ENCODE measurements at places on chromosomes 13 and 19. TPM values are rescaled to one million over a fixed set of nuclear protein-coding genes. Genes with fewer than 3 reads are reported as not detected.
A peak's percentile ranks its signal among the peaks of the same experiment; 100 is the strongest.

GRCh38 chr13:24007979-24008620 lies 110.8 kb upstream of the C1QTNF9B start:
- DNase-seq = no peak

DNA sequence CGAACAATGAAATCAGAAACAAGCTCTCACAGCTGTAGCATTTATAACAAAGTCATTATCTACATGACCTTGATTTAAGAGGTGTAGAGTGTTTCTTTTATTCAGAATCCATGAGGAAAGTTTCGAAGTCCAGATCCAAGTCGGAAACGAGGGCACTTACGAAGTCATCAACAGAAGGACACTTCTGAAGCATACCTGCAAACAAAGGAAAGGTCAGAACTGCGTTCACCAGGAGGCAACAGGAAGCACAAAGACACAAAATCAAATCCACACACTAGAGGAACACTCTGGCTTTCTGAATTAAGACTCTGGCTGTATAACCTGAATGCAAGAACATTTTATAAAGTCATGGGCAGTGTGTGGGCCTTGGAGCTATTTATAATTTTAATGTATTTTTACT lies 158.9 kb downstream of the MIPEP start:
- no peak for DNase-seq

GRCh38 chr13:40215747-40216146 lies 450.7 kb downstream of the FOXO1 start:
- DNase-seq = no peak

DNA sequence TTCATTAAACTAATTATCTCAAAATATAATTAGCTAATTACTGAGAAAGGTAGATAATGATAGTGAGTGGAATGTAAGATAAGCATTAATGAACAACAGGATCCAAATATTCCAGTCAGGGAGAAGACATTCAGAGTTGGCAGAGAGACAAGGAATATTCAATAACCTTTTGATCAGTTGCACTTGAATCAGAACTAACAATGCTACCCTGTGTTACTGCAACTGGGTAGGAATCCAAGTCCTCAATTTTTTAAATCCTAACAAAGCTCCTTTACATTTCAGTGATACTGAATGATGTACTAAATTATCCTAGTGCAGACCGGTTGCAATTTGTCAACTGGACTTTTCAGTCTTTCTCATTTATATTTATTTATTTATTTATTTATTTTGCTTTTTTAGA lies 107.1 kb upstream of the MIR17HG start:
- no peak for DNase-seq

Gene FFAR3
- not detected for total RNA-seq

GRCh38 chr13:96632536-96633320 lies 361.5 kb downstream of the OXGR1 start:
- DNase-seq = no peak

- DNase-seq = no peak
Observed at GRCh38 chr13:26378116-26378515, 124.2 kb downstream of the CDK8 start.

GRCh38 chr13:47478985-47479384 lies 522.1 kb downstream of the SUCLA2 start:
- DNase-seq = no peak

DNA sequence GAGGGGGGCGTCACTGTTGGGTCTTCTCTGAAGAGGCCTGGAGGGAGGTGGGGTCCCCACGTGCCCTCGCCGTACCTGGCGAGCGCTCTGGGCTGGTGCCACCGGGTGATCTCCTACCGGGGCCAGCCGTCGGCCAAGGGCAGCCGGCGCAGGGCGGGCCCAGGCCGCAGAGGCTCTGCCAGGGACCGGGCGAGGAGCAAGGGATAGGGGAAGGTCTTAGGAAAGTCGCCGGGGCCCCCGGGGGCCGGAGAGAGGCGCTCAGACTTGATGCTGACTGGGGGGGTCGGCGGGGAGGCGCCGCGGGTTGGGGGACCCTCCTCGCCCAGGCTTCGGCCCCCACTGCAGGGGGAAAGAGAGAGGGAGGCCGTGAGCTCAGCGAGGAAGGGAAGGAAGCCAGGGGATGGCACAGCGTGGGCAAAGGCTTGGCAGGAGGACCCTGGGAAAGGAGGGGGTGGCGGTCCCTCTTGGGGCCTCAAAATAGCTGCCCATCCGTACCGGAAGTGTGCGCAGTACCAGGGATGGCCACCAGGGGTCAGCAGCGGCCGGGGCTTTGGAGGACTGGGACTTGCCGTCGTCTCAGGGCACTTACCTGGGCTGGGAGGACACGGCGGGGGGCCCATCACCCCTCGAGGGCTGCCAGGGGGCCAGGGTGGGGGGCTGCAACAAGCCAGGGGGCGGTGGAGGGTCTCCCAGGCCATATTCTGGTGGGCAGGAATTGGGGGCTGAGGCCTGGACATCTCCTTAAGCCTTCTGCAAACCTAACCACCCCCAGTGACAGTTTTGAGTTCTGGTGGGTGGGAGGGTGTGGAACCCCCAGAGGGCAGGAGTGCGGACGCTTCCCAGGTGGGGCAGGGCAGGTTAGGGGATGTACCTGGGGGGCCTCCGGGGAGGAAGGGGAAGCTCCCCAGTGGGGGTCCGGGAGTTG lies 7.7 kb upstream of the TMEM161A start:
- peak; percentile 45 for DNase-seq

Gene ZNF549
- 5.9 TPM for total RNA-seq

GRCh38 chr19:31168106-31168625 lies 181.1 kb downstream of the TSHZ3 start:
- no peak for DNase-seq

DNA sequence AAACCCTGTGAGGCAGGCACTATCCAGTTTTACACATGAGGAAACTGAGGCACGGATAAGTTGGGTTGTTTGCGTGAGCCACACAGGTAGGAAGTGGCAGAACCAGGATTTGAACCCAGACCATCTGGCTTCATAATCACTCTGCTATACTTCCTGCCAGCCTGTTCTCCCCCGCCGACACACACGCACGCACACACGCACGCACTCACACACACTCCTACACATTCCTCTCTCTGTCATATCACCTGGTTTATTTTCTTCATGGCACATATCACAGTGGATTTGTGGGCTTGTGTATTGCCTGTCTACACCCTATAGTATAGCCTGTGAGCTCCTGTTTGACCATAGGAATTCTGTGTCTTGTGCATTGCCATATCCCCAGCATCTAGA lies 140.0 kb downstream of the SIPA1L3 start:
- DNase-seq = no peak

GRCh38 chr13:79749566-79749965 lies 268.6 kb downstream of the NDFIP2 start:
- no peak for DNase-seq

- DNase-seq = no peak
Observed at GRCh38 chr13:73618275-73618865, 515.8 kb downstream of the KLF12 start.

DNA sequence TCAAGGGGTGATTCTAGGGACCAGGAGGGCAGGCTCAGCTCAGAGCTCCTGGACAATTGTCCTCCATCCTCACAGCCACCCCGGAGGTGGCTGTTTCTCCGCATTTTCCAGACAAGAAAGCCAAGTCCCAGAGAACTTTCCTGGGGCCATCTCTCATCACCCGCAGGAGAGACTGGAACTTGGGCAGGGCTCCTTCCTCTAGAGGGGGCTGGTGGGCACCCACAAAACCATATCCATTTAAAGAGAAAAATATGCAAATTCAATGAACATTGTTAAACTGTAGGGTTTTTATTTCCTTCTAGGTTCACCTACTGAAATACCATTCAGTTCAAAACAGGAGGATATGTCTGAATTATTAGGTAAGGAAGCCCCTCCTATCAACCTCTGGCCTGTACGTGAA lies 16.6 kb downstream of the SPACA7 start:
- no peak for DNase-seq

- no peak for DNase-seq
Observed at GRCh38 chr19:49117677-49118564, 1.0 kb downstream of the C19orf73 start.

- DNase-seq = peak; percentile 16
Observed at GRCh38 chr13:43663474-43664090, 123.2 kb downstream of the ENOX1 start.

DNA sequence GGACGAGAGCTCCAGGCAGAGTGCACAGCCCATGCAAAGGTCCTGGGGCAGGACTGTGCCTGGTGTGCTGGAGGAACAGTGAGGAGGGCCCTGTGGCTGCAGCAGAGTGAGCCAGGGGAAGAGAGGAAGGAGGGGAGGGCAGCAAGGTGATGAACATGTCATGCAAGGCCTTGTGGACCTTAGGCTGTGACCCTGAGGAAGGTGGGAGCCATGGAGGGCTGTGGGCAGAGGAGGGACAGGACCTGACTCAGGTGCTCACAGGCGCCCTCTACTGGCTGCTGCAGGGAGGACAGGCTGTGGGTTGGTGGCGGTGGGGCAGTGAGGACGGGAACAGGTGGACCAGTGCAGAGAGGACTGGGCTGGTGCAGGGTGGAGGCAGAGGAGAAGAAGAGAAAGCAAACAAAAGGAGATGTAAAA lies 170.3 kb downstream of the PTPRS start:
- peak; percentile 17 for DNase-seq

Gene ZNF534
- not detected for total RNA-seq

DNA sequence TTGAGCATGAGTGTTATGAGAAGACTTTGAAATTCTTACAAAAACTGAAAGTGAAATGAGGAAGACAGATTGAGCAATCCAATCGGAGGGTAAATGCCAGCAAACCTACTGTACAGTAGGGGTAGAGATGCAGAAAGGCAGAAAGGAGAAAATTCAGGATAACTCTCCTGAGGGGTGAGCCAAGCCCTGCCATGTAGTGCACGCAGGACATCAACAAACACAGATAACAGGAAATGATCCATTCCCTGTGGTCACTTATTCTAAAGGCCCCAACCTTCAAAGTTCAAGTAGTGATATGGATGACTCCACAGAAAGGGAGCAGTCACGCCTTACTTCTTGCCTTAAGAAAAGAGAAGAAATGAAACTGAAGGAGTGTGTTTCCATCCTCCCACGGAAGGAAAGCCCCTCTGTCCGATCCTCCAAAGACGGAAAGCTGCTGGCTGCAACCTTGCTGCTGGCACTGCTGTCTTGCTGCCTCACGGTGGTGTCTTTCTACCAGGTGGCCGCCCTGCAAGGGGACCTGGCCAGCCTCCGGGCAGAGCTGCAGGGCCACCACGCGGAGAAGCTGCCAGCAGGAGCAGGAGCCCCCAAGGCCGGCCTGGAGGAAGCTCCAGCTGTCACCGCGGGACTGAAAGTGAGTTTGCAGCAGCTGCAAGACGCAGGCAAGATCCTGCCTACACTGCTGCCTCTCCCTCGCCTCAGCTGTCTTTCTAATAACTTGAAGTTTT lies at the start of gene TNFSF13B:
TSS of gene TNFSF13B (plus strand) at position 118 of the 728 bp plus-strand sequence. CDS start at position 296, 178 bp downstream.
- DNase-seq = peak; percentile 79

GRCh38 chr13:38363219-38363618 lies 13.6 kb downstream of the UFM1 start:
- no peak for DNase-seq

GRCh38 chr19:49761625-49762311 lies 1.3 kb downstream of the TSKS start:
- peak; percentile 26 for DNase-seq

DNA sequence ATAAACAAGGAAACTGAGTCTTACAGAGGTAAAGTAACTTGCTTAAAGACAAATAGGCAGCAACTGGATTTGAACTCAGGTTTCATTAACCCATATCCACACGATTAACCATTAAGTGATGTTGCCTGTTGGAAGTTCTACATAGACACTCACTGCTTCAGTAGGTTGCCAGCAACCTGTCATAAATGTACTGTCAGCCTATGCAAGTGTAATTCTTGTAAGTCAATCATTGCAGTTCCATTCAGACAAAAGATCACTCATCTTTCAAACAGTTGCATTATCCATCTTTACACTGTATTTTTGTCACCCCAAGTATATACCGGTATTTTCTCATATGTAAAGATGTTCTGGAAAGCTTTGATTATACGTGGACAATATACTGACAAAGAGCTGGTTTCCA lies 676.9 kb upstream of the PCDH20 start:
- no peak for DNase-seq

GRCh38 chr13:80033286-80033685 lies 307.6 kb downstream of the SPRY2 start:
- peak; percentile 90 for DNase-seq

DNA sequence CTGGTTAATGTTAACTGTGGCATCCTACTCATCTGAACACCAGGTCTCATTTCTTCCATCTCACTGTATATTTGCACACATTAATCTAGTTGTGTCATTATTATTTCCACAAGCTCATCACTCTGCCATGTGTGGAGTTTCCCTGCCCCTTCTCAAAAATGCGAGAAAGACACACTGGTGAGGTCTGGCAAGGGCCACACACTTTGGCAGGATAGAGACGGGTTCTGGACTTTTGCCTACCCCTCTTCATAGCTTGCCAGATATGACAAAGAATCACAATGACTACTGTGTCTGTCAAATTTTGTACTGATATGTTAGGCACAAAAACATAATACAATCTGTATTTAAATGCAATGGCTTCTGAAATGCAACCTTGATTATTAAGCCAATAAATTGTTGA lies 12.9 kb downstream of the GPR12 start:
- DNase-seq = no peak

- no peak for DNase-seq
Observed at GRCh38 chr13:41458187-41458760, 924 bp downstream of the RGCC start.

DNA sequence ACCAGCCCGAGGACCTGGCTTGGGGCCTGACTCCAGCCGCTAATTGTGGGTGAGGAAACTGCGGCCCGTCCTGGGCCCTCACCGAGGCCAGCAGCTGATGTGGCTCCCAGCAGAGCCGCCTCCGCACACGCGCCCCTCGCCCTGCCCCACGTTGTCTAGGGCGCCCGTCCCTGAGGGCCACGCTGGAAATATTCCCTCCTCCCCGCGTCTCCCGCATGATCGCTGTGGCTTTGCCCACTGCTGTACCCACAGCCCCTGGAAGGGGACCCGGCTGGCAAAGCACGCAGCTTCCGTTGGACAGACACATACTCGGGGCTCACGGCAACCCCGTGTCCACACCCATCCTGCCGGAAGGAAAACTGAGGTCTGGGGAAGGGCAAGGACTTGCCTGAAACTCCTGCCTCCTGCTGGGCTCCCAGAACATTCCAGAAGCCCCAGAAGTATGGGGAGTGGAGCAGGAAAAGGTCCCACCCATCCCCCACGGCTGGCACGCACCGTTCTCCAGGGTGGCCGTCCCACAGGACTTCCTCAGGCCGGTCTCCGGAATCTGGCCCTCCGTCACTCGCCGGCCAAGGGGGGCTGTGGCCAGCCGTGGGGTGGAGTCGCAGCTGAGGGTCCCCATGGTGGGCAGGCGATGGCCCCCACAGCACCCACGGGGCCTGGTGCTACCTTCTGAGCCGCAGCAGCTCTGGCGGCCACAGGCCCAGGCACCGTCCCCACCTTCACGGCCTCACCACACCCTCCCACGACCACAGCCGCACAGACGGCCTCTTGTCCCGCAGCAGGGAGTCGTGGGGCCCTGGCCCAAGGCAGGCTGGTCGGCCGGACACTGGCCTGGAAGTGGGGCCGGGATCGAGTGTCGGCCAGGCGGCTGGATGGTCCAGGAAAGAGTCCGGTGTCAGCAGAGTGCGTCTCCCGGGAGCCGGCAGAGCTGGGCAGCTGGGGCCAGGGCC lies 13.6 kb upstream of the SHC2 start:
- no peak for DNase-seq

Gene ICAM5
- 4.0 TPM for total RNA-seq

Gene PGLYRP2
- total RNA-seq = not detected

- DNase-seq = peak; percentile 16
Observed at GRCh38 chr13:80237646-80238045, 103.3 kb downstream of the SPRY2 start.

Gene COL4A2
- total RNA-seq = 67.4 TPM
